ENCODE measurements at places on chromosomes 16 and 17. TPM values are rescaled to one million over a fixed set of nuclear protein-coding genes. Genes with fewer than 3 reads are reported as not detected.

DNA sequence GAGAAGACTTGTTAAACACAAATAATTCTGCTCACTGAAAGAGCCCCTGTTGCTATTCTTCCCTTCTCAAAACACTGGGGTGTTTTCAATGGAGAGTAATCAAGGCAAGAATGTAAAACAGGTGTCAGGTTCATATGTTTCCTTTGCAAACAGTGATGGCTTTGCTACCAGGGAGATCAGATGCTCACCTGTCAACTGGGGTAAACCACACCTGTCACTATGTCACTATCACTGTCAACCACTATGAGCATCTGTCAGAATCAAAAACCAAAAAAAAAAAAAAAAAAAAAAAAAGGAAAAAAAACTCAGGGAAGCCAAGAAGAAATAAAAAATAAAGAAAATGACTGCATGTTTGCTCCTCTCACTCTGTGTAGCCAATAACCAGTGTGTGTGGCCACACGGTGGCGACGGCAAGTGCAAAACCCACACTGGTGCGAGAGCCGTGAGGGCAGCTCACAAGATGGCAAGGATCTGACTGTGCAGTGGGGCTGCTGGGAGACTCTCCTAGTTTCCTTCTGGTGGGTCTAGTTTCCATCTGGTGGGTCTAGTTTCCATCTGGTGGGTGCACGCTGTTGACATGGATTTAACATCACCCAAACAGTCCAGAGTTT, 22.7 kb downstream of the USP22 start:
- DNase-seq, result no peak

The GINS2 gene
- total RNA-seq, result 0.38 TPM

The TSNAXIP1 gene
- total RNA-seq, result 0.75 TPM

The NOD2 gene
- 34.0 TPM for total RNA-seq

- peak; percentile 78 for DNase-seq
These were observed at the start of gene CDH5 for GRCh38 chr16:66366433-66367299. Gene CDH5 (plus strand): TSS chr16:66366691. CDS start chr16:66379338, 12,647 bp downstream.

GRCh38 chr17:55157165-55157564, 107.6 kb upstream of the HLF start:
- no peak for DNase-seq

GRCh38 chr17:78128551-78129350, at the start of gene TMC6:
Gene TMC6 (minus strand): TSS chr17:78128755. CDS start chr17:78126832, 1,923 bp downstream.
- no peak for DNase-seq

DNA sequence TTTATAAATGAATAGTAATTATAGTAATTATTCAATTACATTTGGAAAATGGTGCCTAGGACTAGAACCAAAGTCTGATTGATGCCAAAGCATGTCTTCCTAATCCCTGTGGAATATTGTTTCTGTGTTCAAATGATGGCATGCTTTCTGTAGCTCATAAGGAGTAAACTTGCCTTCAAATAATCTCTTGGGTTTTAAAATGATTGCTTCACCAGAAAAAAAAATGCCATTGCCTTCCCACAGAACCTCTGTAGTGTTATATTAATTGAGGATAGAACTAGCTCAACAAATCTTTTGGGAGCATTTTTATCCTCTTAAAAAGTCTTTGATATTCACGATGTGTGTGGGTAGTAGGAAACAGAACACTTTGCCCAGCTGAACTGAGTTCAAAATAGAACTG, 7.7 kb upstream of the TMEM100 start:
- DNase-seq, result no peak
